ENCODE measurements at places on chromosomes 5 and 9.

DNA sequence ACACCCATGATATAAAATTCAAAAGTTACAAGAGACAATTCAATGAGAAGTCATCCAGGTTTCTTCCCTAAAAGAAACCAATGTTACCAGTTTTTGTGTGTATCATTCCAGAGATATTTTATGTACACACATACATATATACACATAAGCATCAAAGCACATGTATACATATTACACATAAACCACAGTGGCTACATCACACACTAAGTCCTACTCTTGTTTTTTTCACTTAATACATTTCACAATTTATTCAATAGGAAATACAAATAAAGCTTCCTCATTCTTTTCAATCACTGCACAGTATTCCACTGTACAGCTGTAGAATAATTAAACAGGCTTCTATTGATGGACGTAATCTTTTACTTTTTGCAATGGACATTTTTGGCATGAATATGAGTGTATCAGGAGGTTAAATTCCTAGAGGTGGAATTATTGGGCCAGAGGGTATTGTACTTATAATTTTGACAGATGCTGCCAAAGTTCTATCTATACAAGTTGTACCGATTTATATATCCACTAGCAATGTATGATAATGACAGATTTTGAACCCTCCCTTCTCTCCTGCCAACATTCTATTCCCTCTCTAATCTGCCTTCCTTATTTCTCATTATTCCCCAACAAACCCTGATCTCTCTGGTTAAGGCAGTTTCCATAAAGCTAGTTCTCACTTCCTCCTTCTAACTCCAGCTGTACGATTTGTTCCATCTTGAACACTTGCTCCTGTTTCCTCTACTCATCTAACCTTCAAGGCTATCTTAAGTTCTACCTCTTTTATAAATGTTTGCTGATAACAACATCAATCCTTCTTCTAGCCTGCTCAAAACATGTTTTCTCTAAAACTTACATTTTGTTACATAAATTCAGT is 35.2 kb downstream of the MRPS27 start:
- no peak for DNase-seq

GRCh38 chr5:176436656-176437055 is 11.5 kb upstream of the FAF2 start:
- no peak for DNase-seq

- no peak for DNase-seq
Measured at GRCh38 chr9:129078691-129079503, 2.0 kb upstream of the DOLPP1 start.

DNA sequence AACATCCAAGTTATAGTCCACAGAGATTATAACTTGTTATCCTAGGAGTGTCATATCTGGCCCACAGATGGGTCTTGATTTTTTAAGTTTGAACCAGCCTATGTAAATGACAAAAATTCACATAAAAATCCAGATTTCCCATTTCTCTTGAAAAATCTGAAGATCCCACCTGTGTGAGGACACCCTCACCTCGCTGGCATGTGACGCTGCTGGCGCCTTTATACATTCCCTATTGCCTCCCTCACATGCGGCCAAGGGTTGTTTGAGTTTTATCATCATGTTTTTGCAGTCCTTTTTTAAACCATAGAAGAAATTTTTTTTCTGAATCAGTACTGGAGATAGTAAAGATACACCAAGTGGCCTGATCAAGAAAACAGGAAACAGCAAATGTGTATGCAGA is 25.9 kb upstream of the PPP1R2B start:
- DNase-seq: no peak

- no peak for DNase-seq
Measured at GRCh38 chr5:79746642-79747569, 57.3 kb downstream of the CMYA5 start.

DNA sequence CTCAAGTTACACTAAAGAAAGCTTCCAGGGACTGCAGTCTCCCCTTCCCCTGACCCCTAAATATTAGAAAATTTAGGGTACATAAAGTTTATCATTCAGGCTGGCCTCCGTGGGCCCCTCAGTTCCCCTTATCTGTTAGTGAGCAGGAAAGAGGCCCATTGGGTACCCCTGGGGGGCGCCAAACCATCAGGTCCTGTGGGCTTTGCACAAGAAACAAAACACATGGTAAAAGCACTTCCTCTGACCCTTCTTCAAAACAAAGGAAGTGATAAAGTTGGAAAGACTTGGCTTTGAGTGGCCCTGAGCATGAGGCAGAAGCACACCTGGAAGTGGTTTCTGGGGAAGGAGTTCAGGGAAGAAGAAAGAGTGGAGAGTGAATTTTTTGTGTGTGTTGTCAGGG is 213.0 kb downstream of the SMARCA2 start:
- DNase-seq: no peak

- DNase-seq: no peak
Measured at GRCh38 chr5:61177716-61178115, 15.4 kb upstream of the SMIM15 start.

- DNase-seq: no peak
Measured at GRCh38 chr5:51559921-51560658, 176.8 kb downstream of the ISL1 start.

- DNase-seq: no peak
Measured at GRCh38 chr5:118818604-118819003, 169.7 kb downstream of the DTWD2 start.

DNA sequence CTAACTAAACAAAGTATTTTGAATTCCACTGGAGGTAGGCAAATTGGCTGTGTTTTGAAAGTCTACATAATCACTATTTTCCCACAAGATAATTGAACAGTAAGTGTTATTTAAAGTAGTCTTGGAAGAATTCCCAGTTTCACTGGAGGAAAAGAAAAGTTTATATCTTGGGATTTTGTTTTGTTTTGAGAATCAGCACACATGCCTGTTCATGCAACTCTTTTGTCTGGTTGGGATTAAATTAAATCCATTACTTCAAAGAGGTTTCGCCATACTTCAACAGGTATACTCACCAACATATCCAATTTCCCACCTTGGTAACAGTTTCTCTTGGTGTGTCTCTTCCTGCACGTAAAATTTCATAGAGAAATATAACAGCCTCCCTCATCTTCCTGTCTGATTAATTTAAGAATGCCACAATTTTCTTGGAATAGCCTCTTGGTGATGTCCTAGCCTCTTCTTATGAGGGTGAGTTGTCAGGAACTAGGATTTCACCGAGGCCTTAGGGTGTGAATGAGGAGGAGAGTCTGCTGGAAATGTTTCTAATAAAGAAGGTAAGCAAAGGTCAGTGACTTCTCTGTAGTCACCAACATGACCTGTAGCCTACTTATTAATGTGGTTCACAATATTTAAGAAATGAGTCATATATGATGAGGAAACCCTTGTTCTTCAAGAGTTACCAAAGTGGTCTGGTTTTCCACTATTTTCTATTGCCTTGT is 48.1 kb downstream of the ITGA2 start:
- no peak for DNase-seq

DNA sequence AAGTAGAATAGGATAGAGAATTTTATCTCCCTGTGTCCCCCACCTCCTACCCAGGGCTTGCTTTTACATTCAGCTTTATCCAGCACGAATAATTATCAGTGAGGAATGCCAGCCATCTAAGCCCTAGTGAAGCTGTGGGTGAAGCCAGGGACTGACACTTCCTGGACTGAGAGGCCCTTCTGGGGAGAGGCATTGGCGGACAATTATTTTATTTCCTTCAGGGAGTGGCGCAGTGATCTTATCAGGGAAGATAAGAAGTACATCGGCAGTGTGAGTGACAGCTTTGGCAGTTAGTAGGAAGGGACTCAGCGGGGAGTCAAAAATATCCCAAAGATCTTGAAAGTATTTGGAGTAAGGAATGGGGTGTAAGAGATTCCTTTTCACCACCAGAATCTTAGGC is 34.9 kb upstream of the RPS23 start:
- no peak for DNase-seq

DNA sequence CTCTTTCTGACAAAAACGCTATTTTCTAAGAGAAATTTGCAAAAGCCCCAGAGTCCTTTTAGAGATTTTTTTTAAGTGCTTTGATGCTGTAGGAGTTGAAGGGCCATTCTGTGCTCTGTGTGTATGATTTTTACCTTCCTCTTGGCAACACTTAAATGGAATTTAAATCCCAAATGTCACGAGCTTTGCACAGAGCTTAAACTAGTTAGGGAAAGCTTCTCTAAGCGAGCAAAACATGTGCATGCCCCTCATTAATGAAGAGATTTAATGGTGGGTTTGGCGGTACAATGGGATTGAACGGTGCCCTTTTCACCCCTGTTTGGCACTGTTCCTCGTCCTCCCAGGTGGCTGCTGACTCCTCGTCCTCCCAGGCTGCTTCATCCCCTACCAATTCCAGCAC is 220.7 kb downstream of the DRD1 start:
- DNase-seq: no peak

GRCh38 chr5:68066277-68066955 is 149.1 kb upstream of the PIK3R1 start:
- no peak for DNase-seq

GRCh38 chr9:136661641-136662325 is 933 bp upstream of the EGFL7 start:
- no peak for DNase-seq

DNA sequence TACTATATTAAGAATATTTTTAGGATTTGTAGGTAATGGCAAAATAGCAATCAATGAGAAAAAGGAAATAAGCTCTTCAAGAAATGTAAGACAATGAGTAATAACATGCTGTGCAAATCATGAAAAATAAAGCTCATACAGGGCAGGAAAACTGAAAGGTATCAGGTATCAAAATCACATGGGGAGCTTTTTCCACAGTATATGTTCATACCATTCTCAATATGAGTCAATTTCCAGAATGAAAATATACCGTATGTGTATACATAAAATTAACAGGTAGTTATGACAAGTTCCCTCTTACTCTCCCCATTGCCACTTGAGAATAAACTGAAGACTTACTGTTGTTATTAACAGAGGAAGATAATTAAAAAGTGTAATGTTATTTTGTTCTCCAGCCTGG is 35.9 kb downstream of the EFCAB9 start:
- DNase-seq: no peak

- DNase-seq: no peak
Measured at GRCh38 chr5:37769108-37769507, 70.7 kb downstream of the GDNF start.

- no peak for DNase-seq
Measured at GRCh38 chr9:88733651-88734421, 198.9 kb downstream of the NXNL2 start.

Measured in stimulated activated CD8-positive, alpha-beta memory T cell treated with anti-CD3 and anti-CD28 coated beads, Interleukin-7, amount 100 ng/mL, for 1 hour (primary cell).